ENCODE measurements at places on chromosomes 1 and 21.

GRCh38 chr1:182340233-182341058, 51.1 kb downstream of the GLUL start:
- no peak for DNase-seq

DNA sequence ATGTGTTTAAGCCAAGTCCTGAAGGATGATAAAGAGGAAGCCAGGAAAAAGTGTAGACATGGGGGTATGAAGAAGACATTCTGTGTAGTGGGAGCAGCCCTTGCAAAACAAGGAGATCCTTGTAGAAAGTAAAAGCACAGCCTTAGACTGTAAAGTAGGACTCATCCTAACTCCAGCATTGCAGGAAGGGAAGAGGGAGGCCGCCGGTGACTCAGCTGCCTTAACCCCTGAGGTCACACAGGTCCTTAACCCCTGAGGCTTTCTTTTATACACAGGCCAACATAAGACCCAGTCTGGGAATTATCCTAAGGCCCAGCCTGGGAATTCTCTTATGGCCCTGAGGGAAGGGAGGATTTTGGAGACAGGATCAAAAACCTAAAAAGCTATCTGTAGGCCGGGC, 18.0 kb downstream of the PGM1 start:
- no peak for DNase-seq

DNA sequence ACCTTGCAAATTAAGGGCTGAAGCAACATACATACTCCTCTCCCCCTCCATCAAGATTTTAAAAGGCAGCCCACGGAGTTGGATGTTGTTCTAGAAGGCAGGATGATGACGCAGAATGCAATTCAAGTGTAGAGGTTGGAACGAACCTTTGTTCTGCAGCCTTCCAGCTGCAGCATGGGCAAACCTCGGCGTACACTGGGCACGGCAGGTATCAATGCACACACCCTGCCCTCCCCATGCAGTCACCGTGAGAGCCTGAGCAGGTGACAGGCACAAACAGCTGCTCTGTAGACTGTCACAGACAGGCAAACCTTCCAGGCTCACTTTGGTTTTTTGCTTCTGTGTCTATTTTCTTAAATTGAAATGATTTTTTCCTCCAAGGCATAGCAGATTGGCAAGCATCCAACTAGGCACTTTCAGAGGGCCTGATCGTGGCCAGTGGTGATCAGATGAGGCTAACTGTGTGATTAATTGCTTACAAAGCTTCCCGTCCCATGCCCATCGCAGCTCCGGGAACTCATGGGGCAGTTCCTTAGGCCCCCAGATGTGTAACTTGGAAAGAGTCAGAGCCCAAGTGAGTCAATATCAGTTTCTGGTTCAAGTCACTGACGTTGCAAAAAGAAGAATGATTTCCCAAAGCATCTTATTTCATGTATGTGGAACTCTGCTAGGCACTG, 82.3 kb downstream of the ITPKB start:
- DNase-seq = no peak

GRCh38 chr1:147851149-147851548, 51.4 kb upstream of the GJA8 start:
- no peak for DNase-seq

DNA sequence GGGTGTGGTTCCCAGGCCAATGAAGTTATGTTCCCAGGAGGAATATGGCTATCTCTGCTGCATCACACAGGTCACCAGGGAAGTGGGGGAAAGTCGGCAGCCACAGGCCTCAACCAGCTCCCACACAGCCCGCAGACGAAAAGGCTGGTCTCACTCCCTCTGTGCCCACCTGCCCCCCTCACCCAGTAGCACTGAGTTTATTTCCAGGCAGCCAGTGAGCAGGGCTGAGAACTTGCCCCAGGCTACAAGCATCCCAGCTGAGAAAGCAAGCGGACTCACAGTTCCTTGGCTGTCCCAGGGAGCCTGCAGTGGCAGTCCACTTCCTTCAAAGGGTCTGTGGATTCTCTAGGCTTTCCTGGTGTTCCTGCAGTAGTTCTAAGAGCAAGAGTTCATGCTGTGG, 68.9 kb downstream of the SLC5A9 start:
- DNase-seq = no peak

DNA sequence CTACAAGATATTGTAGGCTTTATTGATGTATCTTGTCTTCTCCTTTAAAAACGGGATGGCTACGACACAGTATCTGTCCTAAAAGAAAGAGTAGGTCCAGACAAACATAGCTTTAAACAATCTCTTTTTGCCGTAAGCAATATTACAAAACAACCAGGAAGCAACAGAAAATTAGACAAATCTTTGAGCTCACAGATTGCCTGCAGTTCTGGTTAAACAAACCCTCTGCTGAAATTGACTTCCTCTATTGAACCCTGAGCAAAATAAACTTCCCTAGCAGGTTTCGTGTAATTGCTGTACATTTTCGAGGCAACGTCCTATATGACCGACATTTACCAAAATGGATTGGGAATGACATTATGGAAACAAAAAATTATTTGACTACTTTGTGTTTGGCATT, 50.6 kb downstream of the CHML start:
- no peak for DNase-seq

- no peak for DNase-seq
Measured at GRCh38 chr1:158675563-158676323, 10.8 kb downstream of the SPTA1 start.

DNA sequence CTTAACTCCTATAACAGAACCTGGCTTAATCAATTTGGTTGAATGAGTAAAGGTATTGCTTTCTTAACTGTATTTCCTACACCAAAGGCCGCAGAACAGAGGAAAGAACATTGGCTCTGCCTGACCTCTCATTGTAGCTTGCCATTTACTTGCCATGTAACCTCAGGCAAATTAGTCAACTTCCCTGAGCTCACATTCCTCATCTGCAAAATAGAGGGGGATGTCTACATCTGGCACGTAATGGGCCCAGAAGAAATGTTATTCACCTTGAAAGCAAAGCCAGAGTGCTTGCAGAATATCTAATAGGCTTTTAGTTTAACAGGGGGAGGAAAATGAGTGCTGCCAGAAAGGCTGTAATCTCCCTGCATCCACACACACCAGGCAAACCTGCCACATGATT, 44.3 kb downstream of the LAMC2 start:
- no peak for DNase-seq

- no peak for DNase-seq
Measured at GRCh38 chr1:68287241-68287640, 54.9 kb upstream of the WLS start.

- no peak for DNase-seq
Measured at GRCh38 chr1:208410409-208410808, 166.2 kb upstream of the PLXNA2 start.

DNA sequence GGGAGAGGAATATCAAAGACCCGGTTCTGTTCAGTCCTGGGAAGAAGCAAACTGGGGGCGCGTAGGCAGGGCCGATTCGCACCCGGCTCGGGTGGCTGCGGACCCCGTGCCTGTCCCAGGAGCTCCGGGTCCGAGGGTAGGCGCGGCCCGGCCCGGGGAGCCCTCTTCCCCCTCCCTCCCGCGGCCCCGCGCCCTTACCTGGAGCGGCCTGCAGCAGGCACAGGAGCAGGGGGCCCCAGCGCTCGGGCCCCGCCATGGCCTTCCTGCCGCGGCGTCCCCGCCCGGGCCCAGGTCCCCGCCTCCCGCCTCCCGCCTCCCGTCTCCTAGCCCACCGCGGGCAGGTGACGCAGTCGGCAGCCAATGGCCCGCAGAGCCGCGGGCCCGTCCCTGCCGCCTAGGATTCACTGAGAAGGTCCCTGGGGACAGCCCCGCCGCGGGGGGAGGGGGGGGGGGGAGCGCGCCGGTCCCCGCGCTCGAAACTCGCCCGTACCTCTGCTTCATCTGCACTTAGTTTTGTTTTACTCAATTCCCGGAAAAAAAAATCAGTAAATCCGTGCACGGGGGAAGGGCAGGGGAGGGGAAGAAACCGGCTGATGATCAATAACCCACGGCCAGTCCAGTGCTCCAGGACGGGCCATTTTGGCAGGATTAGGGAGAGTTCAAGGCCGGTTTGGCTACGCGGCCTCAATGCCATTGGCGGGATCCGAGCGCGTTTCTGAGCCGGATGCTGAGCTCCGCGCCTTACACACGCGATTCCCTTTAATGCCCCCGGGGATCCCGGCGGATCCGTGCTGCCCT, at the start of gene IFNLR1:
IFNLR1 (minus strand) TSS at position 297 of the 798 bp plus-strand sequence; CDS start at position 256, 41 bp downstream.
- DNase-seq = peak; percentile 54

DNA sequence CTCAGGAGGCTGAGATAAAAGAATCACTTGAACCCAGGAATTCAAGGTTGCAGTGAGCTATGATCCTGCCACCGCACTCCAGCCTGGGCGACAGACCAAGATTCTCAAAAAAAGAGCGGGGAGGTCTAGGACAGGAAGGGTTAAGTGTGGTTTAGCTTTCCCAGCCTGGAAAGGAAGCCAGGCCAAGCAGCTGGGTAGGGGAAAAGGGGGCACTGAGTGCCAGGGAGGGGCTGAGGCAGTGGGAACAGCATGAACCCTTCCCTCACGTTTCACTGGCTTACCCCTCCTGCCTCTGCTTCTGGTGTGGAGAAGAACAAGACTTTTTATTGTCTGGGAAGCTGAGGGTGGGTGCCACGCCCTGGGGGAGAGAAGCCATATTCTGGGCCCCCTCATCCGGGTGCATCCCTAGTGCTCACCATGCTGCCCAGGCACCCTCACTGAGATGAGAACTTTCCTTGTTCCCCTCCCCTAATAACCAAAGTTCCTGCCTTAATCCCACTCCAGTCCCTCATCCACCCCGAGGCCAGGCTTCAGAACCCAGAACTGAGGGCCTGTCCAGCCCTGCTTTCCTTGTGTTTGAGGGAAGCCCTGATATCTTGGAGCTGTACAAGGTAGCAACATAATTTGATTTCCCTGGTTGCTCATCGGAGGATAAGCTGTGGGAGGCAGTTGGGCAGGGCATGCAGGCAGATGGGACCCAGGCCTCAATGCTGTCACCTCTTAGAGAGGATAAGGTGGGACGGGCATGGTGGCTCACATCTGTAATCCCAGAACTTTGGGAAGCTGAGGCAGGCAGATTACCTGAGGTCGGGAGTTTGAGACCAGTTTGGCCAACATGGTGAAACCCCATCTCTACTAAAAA, 2.0 kb upstream of the LMNA start:
- no peak for DNase-seq

GRCh38 chr1:208604295-208604694, 360.1 kb upstream of the PLXNA2 start:
- DNase-seq = no peak

DNA sequence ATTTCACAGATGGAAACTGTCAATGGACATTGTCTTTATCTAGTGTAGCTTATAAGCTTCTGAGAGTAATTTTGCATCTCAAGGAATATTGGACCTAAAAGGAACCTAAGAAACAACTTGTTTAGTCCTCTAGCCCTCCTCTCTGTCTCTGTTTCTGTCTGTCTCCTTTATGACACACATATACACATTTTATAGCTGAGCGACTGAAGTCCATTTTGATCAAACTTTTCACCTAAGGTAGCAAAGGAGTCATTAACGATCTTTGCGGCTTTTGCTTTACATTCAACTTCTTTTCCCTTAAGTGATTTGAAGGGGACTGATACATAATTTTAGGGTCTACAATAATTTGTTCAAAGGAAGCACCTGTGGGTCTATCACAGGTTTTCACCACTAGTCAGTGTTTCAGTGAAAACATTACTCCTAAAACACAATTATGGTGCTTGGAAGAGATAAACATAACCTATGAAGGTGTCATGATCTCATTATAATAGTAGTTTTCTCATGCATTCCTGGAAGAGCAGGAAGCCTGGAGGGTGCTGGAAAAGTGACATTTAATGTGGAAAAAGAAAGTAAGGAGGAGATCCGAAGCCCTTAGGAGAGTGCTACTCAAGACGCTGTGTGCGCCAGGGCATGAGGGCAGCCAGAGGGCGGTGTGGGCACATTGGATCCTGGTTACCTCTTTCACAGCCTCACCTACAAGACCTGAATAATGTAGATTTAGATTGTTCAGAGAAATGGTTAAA, 248.6 kb downstream of the DNM3 start:
- DNase-seq = no peak

DNA sequence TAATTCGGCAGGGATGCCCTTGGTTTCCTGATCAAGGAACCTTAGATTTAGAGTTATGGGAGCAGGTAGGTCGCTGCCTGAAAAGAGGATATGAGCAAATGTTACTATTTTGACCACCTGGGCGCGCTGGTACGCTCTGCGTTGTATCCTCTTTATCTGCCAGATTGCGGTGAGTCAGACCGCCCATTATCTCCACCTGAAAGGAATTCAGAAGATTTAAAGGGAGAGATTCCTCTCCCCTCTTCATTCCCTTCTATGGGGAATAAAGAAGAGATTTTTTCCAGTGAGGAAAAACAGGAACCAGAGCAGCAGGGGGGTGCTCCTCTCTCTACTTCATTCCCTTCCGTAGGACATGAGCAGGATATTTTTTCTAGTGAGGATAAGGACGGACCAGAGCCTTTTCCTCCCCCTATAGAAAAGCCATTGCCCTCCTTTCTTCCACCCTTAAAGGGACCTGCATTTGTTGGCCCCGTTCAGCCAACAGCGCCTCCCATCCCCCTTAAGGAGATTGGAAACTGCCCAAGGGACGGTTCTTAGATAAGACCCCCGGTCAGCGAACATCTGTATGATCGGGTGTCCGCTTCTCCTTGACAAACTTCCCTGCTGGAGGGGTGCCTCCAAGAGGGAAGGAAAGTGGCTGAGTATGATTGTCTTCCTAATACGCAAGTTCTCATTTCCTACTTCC, 34.1 kb downstream of the CLCA1 start:
- DNase-seq = no peak

DNA sequence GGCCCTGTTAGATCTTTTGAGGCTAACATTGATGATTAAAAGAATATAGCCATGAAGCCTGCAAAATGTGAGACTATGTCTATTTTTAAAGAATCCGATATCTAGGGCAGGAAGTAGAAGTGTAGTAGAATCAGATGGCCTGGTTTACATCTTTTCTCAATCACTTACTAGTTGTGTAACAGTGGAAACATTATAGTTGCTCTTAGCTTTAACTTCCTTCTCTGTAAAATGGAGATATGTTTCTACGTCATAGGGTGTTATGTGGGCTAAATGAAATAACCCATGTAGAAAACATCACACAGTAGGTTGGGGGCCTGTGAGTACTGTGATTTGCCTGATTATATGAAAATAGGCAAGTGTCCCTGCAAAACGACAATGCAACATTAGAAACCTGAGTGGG, 4.4 kb upstream of the IGFN1 start:
- peak; percentile 26 for DNase-seq

- DNase-seq = no peak
Measured at GRCh38 chr1:76583235-76583868, 283.9 kb upstream of the ST6GALNAC5 start.

GRCh38 chr1:58699011-58699762, 675 bp downstream of the MYSM1 start:
- no peak for DNase-seq

GRCh38 chr1:52592637-52593323, 9.4 kb upstream of the GPX7 start:
- no peak for DNase-seq

GRCh38 chr1:37147906-37148305, 113.6 kb upstream of the GRIK3 start:
- DNase-seq = no peak
